ENCODE measurements at places on chromosomes 13 and 19.

DNA sequence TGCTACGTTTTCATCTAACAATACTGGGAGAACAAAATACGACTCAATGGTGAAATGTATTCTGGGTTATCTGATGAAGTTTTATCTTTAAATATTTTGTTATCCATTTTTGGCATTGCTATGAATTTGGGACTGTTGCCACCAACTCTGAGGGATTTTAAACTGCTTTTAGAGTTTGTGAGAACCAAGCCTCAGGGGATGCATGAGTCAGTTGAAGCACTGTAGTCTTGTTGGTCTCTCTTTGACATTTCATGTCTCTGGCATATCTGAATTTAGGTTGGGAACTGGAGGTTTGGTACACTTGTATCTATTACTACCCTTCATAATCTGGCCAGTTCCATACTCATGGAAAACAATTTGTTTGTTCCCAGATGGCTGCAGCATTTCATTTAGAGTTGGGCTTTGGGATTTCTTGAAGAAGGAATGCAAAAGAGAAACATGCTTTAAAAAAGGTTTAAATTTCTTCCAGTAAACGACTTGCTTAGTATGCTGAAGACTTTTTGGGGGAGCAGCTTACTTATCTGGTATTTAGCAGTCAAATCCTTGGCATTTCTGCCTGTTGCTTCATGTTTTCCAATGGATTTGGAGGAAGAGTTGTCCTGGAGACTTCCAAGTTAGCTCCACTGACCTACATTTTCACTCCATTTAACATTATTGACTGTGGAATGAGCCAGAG lies 28.9 kb downstream of the ARHGEF7 start:
- no peak for DNase-seq

GRCh38 chr19:41691268-41691970 lies 3.3 kb upstream of the CEACAM7 start:
- no peak for DNase-seq

GRCh38 chr19:37986048-37986750 lies 79.2 kb downstream of the SIPA1L3 start:
- DNase-seq = no peak

- no peak for DNase-seq
Measured at GRCh38 chr13:58134525-58134924, 503.0 kb downstream of the PCDH17 start.

- no peak for DNase-seq
Measured at GRCh38 chr19:4206818-4207484, 22.4 kb upstream of the EBI3 start.

DNA sequence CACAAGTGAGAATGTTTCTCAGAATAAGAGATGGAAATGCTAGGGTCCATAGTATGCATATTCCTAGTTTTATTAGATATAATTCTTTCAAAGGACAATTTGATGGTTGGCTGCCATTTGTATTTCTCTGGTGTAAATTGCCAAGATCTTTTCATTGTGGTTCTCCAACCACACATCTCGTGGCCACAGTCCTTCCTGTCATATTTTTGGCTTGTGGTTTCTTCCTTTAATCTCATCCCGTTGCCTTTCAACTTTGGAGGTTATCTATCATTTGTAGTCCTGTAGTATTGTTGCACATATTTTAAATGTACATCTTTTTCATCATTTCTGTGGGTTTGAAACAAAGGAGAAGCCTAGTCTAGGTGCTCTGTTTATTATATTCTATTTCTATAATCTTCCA lies 61.2 kb downstream of the WASF3 start:
- no peak for DNase-seq

DNA sequence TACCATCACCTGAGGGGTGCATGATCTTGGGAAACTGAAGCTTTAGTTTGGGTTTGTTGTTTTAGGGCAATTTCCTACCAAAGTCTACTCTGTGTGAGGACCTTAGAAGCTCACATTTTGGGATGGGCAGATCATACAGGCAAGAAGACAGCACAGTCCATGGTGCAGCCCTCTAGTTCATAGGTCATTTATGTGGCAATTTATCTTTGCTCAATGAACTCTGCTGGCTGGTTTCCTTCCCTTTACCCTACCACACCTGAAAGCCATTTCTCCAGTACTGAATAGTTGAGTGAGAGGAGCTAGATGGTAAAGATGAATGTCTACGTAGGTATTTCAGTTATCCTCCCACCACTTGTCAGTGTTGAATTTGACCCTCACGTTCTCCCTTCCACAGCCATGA lies 87.5 kb upstream of the KLF12 start:
- no peak for DNase-seq

GRCh38 chr13:106597749-106598395 lies 29.9 kb upstream of the ARGLU1 start:
- DNase-seq = no peak

- DNase-seq = no peak
Measured at GRCh38 chr19:13159713-13160112, 9.5 kb downstream of the IER2 start.

- DNase-seq = no peak
Measured at GRCh38 chr13:51552027-51552426, 32.2 kb upstream of the WDFY2 start.

DNA sequence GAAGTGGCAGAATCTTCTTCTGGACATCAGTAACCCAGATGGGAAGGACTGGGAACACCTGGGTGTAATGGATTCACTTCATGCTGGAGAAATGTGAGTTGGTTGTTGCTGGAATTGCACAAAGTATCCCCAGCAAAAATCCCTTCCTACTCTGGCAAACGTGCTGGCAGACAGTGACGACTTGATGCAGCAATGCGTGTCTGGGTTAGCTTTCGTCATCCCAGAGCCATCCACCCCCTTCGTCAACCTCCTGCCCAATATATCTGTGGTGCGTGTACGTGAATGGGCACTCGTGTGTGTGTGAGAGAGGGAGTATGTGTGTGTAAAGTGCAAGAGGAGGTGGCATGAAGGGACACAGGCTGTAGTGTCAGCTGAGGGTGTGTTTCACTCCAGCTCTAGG lies 70.9 kb downstream of the TM9SF2 start:
- no peak for DNase-seq

DNA sequence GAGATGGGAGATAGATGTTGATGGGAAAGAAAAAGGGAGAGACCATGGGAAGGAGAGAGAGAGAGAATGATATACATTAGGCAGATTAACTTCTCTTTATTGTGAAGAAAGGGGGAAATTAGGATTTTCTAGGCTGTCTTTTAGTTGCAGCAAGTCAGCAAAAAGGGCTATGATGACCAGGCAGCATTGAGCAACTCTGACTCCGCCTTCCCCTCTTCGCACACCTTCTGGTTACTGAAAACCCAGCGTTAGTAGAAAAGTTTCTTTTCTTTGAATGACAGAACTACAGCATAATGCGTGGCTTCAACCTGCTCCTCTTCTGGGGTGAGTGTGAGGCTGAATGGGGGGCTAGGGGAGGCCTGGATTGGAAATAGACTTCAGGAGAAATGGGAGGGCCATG lies at the start of gene ADGRE1:
Gene ADGRE1, plus strand, starts transcription at position 264 of the 400 bp plus-strand sequence. Its CDS starts 30 bp downstream, at position 294.
- DNase-seq = no peak

GRCh38 chr13:44191504-44192171 lies 182.0 kb upstream of the SERP2 start:
- DNase-seq = no peak

- no peak for DNase-seq
Measured at GRCh38 chr13:47027780-47028437, 131.1 kb upstream of the HTR2A start.

DNA sequence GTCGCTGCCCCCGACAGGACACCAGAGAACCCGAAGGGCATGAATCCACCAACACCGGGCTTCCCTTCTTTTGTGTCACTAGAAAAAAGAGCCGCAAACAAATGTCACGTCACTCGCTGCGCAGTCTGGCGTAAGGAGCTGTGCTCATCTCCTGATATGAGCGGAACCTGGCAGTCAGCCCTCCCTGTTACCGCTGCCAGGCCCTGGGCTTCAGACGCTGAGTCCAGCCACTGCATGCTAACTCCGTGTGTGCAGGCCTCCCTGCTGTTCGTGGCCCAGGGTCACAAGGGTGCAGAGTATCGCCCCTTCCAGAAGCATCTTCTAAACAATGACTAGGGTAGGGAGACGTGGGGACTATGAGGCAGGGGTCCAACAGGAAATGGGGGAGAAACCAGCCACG lies 71.3 kb downstream of the SLC7A1 start:
- no peak for DNase-seq

DNA sequence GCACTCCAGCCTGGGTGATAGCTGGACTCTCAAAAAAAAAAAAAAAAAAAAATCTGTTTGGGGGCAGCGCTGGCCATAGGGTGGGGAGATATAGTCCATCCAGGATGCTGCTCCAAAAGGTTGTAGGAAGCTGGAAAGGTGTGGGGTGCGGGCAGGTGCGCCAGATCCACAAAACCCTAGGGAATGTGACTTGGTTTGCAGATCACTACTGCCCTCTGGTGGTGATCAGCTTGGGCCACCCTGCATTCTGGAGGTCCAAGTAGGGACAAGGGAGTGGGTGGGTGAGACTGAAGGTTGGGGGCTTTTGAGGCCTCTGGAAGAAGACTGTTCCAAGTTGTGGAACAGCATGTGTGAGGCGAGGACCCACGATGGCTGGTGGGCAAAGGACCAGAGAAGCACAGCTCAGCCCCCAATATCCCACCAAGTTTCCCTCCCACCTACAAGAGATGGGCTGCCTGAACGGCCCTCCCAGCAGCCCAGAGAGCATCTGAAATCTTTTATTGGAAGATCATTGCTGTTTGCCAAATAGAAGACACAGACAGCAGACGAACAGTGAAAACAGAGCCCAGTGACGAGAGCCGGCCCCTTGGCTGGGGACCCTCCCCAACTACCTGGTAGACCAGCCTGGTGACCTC lies 10.4 kb upstream of the TYK2 start:
- no peak for DNase-seq

DNA sequence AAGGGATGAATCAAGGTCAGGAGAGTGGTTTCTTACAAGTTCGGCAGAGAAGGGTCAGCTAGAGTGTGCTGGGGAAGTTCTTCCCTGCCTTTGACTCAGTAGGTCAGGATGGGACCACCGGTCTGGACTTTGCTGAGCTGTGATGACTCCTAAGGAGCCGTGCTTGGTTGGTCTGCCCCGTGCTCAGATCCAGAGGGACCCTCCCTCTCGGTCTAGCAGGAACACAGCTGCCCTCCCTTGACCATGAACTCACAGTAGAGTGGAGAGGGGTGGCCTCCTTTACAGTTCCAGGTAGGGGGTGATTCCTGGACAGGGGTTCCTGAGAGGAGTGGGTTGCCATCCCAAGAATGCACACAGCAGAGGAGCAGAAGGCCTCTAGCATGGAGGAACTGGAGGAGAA lies 4.3 kb downstream of the RPS19 start:
- DNase-seq = no peak

- no peak for DNase-seq
Measured at GRCh38 chr13:47230155-47230554, 333.3 kb upstream of the HTR2A start.

- no peak for DNase-seq
Measured at GRCh38 chr13:95954266-95954665, 98.9 kb downstream of the UGGT2 start.

DNA sequence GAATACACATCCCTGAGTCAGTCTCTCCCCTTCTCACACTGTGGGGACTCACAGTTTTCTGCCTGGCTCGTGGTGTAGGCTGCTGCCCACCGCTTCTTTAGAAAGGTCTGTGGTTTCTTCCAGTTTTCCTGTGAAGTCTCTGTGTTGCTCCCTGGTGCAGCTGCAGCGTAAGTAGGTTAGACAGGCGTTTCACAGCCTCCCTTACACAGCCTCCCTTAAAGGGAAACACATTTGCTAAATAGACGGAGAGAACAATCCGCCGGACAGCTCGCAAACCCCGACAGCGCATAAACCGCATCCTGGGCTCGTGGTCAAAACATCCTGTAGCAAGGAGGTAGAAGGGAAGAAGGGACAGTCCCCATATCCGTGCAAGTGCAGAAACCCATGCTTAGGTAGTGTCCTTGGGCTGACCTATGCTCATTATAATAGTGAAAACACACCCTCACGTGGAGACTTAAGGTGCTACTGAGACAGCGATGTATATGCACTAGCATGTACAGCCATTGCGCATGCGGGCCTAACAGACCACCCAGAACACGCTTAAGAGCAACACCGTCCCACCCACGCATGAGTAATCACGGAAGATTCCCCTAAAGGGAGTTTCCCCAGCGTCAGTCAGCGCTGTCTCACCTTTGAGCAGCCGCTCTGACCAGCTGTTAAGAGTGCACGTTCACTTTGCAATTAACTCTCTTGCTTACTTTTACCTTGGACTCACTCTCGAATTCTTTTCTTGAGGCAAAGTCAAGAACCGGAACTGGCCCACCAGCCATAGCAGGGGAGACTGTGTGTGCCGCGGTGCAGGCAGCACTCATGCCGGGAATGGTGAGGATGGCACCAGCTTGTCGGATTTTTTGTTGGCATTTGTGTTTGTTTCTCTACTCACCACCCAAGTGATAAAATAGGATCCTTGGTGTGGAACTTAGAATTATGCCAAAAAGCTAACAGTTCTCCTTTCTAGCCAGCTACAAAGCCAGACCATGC lies 16.6 kb downstream of the SIGLEC8 start:
- DNase-seq = no peak

GRCh38 chr19:6021878-6022569 lies 44.1 kb upstream of the RANBP3 start:
- DNase-seq = peak; percentile 33

All from retinal pigment epithelial cell (primary cell).